LHCN-M2 (cell line): ENCODE measurements at places on chromosomes 13 and 19.

DNA sequence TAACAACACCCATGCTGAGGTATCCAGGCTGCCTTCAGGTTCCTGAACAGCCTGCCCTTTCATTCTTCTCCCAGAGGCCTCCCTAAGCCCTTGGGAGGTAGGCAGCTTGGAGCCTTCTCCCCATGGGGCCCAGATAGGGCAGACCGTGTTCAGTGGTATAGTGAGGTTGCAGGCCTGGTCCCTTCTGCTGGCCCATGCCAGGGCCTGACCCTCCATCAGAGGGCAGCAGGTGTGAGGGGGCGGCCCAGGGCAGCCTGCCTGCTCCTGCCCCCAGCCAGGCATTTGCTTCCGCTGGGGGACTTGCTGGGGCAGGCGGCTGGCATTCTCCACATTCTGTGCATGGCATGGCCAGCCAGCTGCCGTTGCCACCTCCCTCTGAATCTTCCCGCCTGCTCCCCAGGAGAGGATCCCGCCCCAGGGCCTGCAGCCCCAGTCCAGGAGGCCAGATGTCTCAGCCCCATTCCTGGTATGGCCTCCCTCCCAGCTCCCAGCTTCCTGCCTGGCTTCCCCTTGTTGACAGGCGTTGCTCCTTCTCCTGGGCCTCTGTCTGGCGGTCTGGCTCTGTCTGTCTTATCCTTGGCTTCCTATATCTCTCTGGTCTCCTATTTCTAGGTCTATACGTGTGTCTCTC lies 8.9 kb downstream of the CIC start:
- DNase-seq: peak; percentile 80

GRCh38 chr19:30908262-30908771 lies 440.9 kb downstream of the TSHZ3 start:
- DNase-seq: no peak

GRCh38 chr13:98307463-98308085 lies 130.5 kb upstream of the RNF113B start:
- DNase-seq: no peak

DNA sequence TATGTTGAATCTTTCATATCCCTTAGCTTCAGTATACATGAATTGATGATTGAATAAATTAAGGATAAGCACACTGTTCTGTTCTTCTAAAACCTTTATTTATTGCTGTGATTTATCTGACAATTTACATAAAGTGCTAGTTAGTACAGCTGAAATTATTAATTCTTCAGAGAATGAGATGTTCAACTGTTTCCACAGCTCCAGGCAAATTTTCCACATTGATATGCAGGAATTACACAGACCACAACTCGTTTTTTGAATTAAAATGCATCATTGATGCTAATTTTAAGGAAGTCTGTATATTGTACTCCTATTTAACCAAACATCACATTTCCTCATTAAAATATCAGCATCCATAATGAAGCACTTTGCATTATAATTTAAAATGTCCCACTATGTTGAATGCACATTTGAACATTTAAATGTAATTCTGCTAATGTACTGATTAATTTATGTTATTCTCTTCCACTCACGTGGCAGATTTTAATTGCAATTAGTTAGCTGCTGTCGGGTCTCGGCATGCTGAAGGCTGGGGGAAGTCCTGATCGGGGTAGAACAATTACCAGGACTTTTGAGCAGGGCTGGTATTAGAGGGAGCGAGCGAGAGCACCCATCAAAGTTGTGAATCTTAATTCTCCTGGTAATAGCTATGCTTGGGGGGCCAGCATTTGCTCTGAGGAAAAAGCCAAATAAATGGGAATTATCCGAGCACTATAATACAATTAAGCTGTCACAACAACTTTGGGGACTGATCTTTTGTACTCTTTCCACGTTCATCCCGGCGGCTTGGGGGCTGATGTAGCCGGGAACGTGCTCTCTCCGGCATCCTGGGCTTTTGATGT lies 136.7 kb upstream of the TMTC4 start:
- DNase-seq: no peak

DNA sequence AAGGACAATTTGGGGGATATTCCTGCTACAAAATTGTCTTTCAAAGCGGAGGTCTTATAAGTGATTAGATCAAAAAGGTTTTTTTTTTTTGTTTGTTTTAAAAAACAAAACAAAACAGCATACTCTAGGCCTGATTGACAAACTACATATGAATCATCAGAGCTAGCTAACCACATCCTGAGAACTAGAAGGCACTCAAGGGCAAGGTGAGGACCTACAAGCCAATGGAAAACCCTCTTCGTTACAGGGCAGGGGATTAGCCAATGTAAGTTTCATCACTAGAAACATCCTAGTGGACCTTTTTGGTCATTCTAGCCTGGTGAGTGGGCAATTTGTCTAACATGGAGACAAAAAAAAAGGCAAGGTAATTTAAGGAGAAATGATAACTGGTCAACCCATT lies 428.6 kb downstream of the RFC3 start:
- DNase-seq: peak; percentile 65

GRCh38 chr19:17946965-17947784 lies 14.4 kb downstream of the CCDC124 start:
- no peak for DNase-seq

DNA sequence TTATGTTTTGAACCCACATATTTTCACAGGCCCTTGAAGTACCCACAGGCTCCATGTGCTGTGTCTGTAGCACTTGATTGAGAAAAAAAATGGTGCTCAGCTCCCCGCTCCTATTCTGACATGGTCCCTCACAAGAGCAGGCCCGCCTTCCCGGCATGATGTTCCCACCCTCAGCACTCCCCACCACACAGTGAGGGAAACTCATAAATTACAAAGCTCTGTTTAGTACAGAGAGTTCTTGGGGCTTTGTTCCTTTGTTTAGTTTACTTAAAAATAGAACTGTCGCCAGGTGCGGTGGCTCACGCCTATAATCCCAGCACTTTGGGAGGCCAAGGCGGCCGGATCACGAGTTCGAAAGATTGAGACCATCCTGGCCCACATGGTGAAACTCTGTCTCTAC lies 25.9 kb upstream of the ABCC4 start:
- DNase-seq: no peak

DNA sequence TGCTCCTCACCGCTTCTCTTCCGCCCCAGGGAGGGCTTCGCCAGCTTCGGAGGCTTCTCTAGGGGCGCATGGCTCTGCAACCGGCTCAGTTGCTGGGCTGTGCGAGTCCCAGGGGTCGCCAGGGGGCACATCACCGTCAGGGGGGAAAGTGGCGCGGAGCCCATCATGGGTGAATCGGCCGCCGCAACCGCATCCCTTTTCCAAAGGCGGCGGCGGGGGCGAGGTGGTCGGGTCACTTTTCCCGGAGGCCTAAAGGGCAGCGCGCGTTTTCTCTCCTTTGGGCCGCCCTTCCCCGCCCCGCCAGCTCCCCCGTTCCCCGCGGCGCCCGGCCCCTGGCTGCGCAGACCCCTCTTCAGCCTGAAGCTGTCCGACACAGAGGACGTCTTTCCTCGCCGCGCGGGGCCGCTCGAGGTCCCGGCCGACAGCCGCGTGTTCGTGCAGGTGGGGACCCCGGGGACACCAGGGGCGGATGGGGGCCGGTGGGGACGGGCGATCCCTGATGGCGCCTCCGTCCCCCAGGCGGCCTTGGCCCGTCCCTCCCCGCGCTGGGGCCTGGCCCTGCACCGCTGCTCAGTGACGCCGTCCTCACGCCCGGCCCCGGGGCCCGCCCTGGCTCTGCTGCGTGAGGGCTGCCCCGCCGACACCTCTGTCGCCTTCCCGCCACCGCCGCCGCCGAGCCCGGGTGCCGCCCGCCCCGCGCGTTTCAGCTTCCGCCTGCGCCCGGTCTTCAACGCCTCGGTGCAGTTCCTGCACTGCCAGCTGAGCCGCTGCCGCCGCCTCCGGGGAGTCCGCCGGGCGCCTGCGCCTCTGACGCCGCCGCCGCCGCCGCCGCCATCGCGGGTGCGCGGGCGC lies 1.7 kb downstream of the TGFBR3L start:
- DNase-seq: peak; percentile 22

- no peak for DNase-seq
These were observed 507.4 kb downstream of the DACH1 start for GRCh38 chr13:71359641-71360040.

GRCh38 chr13:107233541-107233940 lies 665.6 kb upstream of the ARGLU1 start:
- DNase-seq: no peak
